ENCODE measurements at places on chromosomes 4 and X.

DNA sequence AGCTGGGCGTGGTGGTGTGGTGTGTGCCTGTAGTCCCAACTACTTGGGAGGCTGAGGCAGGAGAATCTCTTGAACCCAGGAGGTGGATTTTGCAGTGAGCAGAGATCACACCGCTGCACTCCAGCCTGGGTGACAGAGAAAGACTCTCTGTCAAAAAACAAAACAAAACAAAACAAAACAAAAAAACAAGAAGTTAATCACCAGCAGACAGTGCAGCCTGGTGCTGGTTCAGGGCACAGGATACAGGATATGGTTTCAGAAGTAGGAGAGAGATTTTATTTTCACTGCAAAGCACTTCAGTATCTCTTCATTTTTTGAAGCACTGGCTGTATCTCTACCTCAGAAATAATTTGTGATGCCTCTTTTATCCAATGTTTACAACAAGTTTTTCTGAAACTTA, 1222.9 kb upstream of the PRKX start:
- no peak for DNase-seq

GRCh38 chrX:130772105-130772775, 130.8 kb downstream of the ENOX2 start:
- DNase-seq: no peak

DNA sequence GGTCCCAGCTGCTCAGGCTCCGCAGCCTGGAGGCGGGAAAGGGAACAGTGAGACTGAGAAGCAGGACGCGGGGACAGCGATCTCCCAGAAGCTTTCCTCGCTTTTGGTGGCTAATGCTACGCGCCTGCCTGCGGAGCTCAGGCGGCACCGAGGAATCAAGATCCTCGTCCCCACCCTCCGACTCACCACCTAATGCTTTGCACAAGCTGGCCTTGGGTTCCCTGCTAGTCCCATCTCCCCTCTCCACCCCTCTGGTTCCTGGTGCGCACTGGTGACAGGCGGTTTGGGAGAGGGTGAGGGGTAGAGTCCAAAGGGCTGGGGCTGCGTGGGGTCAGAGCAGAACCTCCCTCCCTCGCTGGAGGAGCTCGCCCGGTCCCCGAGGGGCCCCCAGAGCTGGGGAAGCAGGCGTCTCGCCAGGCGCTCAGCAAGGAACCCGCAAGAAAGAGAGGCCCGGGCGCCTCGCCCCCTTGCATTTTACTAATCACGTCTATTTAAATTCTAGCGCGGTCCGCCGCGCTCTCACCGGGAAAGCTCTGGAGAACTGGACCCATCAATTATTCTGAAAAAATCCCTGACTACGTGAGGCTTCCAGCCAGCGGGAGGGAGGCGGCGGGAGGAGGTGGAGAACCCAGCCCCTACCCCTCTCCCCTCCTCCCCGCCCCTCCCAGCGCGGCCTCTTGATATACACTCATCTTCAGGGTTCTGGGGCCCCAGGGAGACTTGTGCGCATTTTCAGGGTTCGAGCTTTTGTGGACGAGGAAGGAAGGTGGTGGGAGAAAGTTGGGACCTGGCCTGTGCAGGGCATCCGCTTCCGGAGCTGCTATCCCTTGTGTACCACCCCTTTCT, 9.1 kb downstream of the POU4F2 start:
- DNase-seq: no peak

- no peak for DNase-seq
Observed at GRCh38 chr4:120761070-120761469, 161.5 kb downstream of the PRDM5 start.

- no peak for DNase-seq
Observed at GRCh38 chrX:130097507-130098209, 12.6 kb downstream of the ELF4 start.

DNA sequence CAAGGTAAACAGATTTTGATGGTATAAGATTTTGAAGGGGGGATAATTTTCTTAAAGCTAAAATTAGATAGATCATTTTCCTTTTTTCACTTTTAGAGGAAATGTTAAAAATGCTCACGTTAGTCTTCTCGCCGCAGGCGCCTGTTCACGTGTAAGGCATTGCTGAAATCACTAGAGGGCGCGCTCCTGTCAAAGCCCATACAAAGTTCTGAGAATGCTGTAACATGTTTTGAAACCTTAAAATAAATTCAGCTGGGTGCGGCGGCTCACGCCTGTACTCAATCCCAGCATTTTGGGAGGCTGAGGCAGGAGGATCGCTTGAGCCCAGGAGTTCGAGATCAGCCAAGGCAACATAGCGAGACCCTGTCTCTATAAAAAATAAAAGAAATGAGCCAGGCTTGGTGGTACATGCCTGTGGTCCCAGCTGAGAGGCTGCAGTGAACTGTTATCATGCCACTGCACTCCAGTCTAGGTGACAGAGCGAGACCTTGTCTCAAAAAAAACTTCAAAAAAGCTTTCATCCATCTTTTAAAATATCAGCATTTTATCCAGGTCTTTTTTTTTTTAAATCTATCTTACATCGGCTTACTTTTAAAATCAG, 138.0 kb downstream of the RBMX2 start:
- peak; percentile 43 for DNase-seq

DNA sequence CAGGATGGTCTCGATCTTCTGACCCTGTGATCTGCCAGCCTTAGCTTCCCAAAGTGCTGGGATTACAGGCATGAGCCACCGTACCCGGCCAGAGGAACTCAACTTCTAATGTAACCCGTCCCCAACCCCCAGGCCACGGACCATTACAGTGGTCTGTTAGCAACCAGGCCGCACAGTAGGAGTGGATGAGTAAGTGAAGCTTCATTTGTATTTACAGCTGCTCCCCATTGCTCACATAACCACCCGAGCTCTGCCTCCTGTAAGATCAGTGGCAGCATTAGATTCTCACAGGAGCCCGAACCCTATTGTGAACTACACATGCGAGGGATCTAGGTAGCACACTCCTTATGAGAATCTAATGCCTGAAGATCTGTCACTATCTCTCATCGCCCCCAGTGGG, 119.6 kb downstream of the SHROOM3 start:
- DNase-seq: no peak

DNA sequence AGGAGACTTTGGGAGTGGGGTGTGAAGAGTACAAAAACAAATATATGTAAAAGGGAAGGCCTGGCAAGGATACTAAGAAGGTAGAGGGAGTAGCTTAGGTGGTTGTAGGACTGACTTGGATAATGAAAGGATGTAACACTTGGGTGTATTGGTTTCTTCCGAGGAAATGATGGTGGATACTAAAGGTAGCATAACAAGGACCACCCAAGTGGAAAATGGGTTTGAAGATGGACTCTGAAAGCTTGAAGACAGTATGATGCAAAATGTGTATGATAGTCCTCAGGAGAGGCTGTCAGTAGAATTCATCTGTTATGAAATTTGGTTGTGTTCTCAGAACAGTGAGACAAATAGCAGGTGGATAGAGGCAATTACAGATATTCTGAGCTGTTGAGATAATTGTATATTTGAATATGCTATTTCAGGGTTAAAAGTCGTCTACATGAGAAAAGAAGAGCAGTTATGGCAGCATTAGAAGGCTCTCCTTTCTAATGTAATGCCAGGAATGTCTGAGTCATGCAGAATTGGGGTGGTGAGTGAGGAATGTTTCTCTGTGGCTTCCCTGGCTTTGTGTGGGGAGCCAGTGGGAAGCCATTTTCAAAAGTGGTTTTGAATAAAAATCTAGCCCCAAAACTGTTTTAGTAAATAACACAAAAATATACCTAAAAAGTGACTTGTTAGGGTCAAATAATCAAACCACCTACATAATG, 75.6 kb downstream of the FHIP1A start:
- no peak for DNase-seq

- DNase-seq: no peak
Observed at GRCh38 chr4:71283642-71284257, 55.1 kb upstream of the SLC4A4 start.

GRCh38 chr4:57125996-57126395, 15.8 kb upstream of the IGFBP7 start:
- DNase-seq: no peak

- no peak for DNase-seq
Observed at GRCh38 chr4:188143731-188144130, 4.5 kb downstream of the TRIML1 start.

DNA sequence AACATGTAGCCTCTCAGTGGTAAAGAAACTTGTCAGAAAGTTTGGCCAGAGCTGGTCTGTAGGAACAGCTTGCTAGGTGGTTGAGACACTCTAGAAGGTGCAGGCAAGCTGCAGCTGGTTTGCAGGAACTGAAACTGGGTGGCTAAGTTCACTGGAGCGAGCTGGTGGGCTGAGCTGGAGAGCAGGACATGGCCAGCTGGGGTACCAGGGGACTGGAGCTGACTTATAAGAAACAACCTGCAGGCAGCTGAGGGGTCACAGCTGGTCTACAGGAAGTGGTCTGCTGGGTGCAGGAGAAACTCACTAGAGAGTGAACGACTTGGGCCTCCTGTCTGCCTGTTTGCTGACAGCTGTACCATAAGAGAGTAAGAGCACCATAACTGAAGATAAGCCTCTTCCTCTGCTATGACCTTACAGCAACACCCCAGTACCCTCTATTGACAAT, 157.1 kb upstream of the LNX1 start:
- no peak for DNase-seq

GRCh38 chr4:113788888-113789287, 27.4 kb upstream of the CAMK2D start:
- no peak for DNase-seq

All from pons (tissue), 1 donor.